HFFc6 (cell line): ENCODE measurements at places on chromosomes 3 and 15.

- DNase-seq = peak; percentile 45
Observed at GRCh38 chr3:48285132-48285531, 44.2 kb downstream of the ZNF589 start.

DNA sequence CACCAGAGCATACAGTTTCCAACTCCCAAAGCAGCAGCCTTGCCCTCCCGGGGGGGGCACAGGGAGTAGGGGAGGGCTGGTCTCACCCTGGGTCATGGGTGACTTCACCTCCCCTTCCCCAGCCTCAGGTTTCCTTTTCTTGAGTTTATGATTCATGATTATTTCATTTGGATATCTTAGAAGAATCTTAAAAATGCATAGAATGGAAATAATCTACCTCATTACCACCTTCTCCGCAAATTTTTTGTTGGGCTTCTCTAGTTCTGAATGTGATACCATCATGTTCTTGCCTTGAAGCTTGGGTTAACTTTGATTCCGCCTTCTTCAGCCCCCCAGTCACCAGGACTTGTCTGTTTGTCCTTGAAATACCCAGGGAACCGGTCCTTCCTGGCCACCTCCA lies 148.8 kb upstream of the ROPN1 start:
- no peak for DNase-seq

DNA sequence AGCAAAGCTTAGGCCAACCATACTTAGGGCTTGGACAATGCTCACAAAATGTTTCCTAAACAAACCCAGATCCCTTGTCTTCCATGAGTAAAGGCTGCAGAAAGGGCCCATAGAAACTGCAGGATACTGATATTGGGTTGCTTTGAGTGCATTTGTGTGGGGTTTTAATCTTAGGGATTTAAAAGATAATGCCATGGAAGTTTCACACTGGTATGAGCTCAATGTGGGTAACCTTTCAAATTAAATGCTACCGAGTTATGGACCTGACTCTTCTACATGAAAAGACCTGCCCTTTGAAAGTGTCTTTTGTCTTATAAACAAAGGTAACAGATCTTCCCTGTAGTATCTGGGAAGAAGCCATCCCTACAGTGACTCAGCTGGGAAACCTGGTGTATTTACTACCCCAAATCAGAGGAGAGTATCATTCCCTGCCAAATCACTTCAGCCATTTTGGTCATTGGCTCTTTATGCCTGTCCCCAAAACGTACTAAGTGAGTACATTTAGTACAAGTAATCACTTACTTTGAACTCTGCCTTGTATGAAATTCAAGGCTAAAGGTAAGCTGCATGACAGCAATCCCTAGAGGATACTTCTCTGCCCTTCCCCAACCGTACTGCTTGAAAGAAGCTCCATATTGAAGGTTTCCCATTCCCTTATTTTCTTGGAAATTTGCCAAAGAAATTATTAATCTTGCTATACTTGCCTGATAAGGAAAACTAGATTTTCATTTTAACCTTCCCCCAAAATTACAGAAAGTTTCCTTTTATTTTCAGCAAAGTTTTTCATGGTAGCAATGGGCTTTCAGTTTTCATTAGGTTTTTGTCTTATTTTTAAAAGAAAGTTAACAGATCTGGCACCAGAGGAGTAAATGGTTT lies 7.2 kb downstream of the TM4SF1 start:
- DNase-seq = no peak

GRCh38 chr3:107660306-107660976 lies 137.7 kb downstream of the BBX start:
- DNase-seq = peak; percentile 41

DNA sequence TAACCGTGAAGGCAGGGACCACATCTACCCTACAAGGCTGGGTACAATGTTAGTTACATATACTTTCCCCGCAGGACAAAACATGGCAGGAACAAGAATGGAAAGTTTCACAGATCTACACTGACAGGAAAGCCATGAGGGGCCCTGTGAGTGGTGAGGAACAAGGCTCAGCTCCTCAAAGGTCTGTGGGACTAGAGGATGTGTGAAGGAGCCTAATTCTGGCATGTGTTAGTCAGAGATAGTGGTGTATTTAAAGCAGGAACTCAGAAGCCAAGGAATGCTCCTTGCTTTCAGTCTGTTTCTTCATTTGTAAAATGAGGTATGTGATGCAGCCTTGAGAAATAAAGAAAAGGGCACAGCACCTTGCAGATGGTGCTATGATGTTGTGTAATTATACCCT lies 25.1 kb downstream of the ETV5 start:
- DNase-seq = no peak

GRCh38 chr15:63089260-63090043 lies 32.2 kb upstream of the LACTB start:
- DNase-seq = peak; percentile 84

DNA sequence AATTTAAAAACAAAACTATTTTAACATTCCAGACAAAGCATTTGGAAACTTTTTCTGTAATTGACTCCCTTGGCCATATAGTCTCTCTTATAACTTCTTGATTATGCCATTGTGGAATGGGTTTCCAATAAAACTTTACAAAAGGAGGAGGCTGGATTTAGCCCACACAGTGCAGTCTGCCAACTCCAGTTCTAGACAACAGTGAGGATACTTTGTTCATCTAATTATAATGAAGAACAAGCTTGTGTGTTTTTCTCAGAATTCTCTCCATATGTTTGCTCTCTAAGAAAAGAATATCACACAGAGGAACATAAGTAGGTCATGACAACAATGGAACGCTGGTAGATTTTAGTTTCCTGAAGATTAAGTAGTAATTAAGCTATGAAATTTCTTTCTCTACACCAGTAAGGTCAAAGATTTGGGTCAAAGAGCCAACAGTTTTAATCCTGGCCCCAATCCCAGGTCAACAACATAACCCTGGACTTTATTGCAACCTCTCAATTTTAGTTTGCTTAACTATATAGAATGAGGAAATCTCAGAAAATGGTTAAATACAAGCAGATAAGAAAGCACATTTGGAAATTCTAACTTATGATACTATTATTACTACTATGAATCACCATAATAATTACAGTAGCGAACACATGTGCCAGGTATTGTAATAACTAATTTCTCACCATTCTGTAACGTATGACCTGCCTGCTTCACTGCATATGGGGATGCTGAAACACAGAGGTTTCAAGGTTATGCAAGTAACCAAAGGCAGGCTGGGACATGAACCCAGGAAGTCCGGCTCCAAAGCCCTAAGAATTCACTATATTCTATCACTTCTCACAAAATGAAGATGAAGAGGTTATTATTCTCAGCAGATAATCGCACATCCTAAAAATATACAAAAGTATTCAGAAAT lies 65.7 kb downstream of the TJP1 start:
- no peak for DNase-seq
